T-helper 17 cell (primary cell): ENCODE measurements at places on chromosomes 4 and X. TPM values are rescaled to one million over a fixed set of nuclear protein-coding genes. Genes with fewer than 3 reads are reported as not detected.

SPANXA2 gene
- not detected for total RNA-seq

DNA sequence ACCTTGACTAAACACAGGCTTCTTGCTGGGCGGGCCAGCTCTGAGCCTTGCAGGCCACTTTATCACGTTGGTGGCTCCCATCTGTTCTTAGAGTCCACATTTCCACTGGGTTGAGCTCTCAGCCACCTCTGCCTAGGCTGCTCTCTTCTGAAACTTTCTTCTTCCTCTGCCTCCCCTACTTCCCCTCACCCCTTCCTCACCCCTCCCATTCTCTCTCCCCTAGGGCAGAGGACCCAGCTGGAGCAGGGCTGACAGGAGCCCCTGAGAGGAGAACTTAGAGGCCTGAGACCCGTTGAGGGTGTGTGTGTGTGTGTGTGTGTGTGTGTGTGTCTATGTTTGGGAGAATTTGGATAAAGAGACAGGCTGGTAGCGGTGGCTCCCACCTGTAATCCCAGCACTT, 19.9 kb upstream of the TMSB4X start:
- DNase-seq, result no peak

DNA sequence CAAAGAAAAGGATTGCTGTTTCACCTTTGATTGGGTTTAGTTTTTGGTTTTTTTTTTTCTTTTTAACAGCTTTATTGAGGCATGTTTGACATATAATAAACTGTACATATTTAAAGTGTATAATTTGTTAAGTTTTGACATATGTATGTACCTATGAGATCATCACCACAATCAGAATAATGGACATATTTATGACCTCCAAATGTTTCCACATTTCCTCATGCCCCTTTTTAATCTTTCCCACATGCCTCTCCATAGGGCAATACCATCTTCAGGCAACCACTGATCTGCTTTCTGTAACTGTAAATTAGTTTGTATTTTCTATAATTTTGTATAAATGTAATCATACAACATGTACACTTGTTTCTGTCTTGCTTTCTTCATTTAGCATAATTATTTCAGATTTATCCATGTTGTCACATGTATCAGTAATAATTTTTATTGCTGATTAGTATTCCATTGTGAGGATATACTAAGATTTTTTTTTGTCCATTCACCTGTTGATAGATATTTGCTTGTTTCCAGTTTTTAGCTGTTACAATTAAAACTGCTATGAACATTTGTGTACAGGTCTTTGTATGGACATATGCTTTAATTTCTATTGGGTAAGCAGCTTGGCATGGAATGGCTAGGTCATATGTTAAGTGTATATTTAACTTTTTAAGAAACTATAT, 33.5 kb downstream of the PTPN13 start:
- DNase-seq, result no peak

STK32B gene
- not detected for total RNA-seq

DNA sequence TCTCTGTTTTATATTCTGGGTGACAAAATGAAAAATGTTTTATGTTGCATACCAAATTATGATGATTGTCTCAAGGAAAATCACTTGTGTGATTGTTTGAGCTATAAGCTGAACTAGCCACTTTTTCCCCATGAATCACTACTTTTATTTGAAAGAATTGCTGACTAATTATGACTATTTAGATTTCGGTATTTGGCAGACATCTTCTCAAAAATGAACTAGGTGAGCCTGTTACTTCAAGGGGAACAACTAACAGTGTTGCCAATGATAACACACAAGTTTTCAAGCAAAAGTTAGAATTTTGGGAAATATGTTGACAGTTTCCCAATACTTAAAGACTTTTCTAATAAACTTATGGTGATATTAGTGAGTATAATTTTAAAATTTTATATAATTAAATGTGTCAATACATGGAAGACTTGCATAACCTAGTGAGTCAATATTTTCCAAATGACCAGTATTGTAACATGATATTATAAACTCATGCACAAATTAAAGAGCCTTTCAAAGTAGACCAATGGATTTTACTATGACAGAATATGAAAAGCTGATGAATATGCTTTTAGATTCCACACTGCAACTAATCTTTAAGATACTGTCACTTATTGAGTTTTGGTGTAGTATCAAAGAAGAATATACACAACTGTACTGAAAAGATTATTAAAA, 187.7 kb upstream of the GATB start:
- no peak for DNase-seq

DNA sequence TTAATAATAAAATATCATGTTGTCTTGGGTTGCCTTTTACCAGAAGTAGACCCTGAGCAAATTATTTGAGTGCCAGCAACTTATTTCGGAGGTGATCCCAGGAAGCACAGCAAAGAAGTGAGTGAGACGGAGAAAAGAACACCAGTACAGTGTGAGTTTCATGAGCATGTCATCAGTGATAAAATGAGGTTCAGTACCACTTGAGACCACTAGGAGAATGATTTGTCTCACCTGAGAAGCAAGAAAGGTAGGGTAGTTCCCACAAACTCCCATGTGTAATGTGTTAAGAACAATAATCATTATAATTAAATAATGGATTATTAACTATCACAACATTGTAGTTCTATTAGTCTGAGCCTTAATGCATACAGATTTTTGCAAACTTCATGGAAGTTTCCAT, 112.8 kb upstream of the DMD start:
- DNase-seq, result no peak

GRCh38 chr4:137375111-137375850, 157.0 kb downstream of the PCDH18 start:
- DNase-seq, result no peak

MND1 gene
- not detected for total RNA-seq
